NCI-H460 (cell line): ENCODE measurements at places on chromosomes 12 and 14. TPM values are rescaled to one million over a fixed set of nuclear protein-coding genes. Genes with fewer than 3 reads are reported as not detected.

DNA sequence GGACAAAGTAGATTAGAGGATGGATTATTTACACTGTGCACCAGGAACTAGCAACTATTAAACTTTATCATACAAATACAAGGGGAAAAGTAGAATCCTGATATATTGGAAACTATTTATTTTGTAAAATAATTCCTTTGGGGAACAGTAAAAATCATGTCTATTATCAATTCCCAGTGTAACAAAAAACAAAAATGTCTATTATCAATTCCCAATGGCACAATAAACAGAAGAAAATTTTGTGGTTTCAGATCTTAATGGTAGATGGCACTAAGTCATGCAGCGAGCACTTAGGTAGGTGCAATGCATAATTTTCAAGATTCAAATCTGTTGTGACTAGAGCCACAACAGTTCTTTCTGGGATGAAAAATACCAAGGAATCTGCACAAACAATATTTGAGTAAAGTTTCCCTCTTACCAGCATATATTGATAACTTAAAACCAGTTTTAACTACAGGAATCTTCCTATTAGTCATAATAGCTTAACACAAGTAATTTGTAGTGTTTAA lies 13.7 kb downstream of the CFL2 start:
- no peak for DNase-seq

DNA sequence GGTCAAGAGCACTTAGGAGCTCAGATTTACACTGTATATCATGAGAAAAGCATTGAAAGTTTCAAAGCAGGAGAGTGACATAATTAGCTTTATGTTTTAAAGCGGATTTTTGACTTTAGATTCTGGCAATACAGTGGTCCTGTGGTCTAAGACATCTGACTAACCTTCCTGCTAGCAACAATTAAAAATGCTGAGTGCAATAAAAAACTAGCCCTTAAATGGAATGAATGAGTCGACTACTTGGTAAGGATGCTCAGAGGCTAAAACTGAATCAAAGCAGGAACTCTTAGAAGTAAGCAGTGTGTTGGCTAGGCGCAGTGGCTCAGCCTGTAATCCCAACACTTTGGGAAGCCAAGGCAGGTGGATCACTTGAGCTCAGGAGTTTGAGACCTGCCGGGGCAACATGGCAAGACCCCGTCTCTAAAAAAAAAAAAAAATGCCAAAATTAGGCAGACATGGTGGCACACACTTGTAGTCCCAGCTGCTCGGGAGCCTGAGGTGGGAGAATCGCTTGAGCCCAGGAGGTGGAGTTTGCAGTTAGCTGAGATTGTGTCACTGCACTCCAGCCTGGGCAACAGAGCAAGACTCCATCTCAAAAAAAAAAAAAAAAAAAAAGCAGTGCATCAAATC lies 18.9 kb downstream of the BICD1 start:
- DNase-seq = no peak

DNA sequence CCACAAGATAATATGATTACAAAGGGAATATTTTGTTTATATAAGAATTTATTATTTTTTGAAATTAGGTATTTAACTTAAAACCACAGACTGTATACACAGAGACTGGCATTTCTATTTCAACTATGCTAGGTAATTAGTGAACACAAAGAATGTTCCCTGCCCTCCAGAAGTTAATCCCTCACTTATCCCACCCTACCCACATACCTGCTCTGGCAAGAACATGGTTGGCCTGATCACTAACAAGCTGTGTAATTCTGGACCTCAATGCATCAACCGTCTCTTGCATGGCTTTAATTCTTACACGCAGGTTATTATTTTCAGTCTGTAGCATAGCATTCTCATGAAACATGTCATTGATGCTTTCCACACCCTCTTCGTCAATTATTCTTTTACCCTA lies 85.9 kb downstream of the KIF21A start:
- DNase-seq = no peak

GRCh38 chr12:111427417-111428074 lies 21.8 kb downstream of the SH2B3 start:
- no peak for DNase-seq

- DNase-seq = no peak
These were observed 165.4 kb upstream of the PWP1 start for GRCh38 chr12:107519906-107520859.

Gene RFX4
- not detected in 2 replicates for total RNA-seq

- no peak for DNase-seq
These were observed 5.1 kb upstream of the GPR33 start for GRCh38 chr14:31492759-31493498.

GRCh38 chr14:92564344-92565039 lies 50.9 kb downstream of the RIN3 start:
- DNase-seq = no peak

Gene MEG3
- total RNA-seq = 0.69 TPM in 1 of 2 replicates, not detected in the other

DNA sequence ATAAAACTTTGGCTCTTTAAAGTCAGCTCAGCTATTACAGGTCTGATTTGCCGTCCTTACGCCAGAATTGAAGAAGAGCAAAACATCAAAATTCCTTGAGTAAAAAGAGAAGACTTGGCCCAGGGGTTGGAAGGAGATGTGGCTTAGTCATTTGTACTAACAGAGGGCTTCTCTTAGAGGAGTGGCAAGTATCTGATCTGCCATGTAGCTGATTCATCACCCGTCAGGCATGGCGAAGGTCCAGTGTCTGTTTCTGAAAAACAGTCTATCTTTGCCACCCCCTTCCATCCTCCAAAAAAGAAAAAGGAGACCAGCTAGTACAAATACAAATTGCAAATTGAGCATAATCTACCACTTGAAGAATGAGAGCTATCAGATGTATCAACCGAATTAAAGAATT lies 91.9 kb downstream of the RAD52 start:
- DNase-seq = peak; percentile 13

DNA sequence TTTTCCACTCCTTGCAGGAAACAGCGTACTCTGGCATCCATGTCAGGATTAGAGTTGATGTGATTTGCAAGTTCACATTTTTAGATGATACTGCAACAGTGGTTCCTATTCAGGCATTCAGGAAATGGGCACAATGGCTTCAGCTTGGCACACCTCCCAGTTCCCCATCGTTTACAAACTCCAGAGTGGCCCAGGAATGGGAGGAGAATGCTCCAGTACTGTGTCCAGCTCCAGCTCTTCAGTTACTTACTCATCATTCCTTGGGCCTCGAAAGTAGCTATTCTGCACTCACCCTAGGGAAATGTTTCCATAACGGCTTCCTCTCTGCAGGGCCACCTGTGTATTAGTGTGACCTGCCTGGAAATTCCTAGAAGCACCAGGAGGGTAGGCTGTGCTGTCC lies 239.7 kb upstream of the RGS6 start:
- no peak for DNase-seq

- no peak for DNase-seq
These were observed 218.5 kb downstream of the PHLDA1 start for GRCh38 chr12:75813072-75813471.

DNA sequence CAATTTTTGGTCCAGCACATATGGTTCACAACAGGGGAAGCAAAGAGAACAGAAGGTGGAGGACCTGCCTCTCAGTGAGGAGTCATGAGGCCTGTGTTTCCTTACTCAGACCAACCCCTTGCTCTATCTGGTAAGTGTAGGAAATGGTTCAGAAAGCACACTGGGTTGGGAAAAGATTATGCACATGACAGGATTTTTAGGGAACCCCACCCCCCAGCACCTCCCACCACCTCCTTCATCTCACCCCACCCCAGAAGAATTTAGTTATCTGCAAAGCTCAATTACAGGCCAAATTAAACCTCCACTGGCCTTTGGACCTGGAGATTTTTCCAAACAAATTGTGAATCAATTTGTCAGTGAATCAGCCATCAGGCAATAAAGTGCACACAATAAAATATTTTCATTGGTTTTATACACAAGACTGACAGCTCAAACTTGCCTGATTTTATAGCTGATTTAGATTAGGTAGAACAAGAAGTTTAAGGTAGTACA lies 132.8 kb downstream of the DACT1 start:
- no peak for DNase-seq

- no peak for DNase-seq
These were observed 47.2 kb downstream of the PEBP1 start for GRCh38 chr12:118183155-118183554.

GRCh38 chr14:93431036-93431670 lies 414 bp downstream of the UNC79 start:
- no peak for DNase-seq

DNA sequence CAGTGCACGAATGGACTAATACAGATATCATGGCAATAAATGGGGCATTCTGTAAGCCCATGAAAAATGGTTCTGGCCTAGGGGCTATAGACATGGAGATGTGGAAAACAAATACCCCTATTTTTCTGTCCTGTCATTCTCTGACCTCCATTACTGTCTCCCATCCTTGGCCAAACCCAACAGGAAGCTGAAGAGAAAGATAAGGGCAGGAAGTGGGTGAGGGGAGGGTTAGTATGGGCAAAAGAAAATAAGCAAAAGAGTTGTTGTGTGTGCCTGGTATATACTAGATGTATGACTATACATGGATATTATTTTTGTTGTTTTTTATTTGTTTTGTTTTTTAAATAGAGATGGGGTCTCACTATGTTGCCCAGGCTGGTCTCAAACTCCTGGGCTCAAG lies 339.3 kb downstream of the PCNX1 start:
- DNase-seq = no peak

Gene NELL2
- 0.15 and 0.40 TPM in 2 replicates for total RNA-seq

Gene NEUROD4
- not detected in 2 replicates for total RNA-seq

- DNase-seq = no peak
These were observed 88.3 kb upstream of the ATP2B1 start for GRCh38 chr12:89796798-89797382.

DNA sequence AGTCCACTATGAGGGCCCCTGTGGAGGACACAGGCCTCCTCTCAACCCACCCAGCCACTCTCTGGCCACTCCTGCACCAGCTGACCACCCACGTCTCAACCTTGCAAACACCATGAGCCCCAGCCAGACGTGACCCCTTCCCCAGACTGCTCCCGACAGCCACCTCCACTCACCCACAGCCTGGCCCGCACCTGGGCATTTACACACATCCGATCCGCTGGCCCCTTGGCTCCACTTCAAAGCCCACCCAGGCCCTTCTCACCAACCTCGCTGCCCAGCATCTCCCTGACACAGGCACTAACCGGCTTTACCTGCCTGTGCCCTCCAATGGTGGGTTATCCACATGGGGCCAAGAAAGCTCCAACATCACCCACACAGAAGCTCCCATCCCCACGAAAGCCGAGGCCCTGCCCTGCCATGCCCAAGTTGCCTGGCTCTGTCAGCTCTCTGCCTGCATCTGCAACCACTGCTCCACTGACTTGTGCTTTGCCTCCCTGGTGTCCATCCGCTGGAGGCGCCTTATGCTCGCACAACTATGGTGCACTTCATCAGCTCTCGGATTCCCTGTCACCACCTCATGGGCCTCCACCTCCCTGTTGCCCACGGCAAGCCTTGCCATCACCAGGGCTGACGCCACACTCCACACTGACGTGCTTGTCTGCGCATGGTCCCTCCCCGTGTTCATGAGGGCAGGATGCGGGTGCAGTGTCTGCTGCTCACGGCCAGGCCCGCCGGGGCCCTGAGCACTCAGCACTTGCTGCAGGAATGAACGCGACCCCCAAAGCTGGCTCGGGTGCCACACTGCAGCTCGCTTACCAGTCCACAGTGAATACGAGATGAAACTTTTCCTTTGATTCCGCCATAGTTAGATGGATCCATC lies 16.7 kb downstream of the P2RX2 start:
- DNase-seq = no peak

Gene PTGER2
- 0.29 and 0.42 TPM in 2 replicates for total RNA-seq

Gene SLC38A4
- total RNA-seq = 0.12 and 0.46 TPM in 2 replicates

GRCh38 chr12:78271546-78271945 lies 440.9 kb downstream of the NAV3 start:
- DNase-seq = no peak

- no peak for DNase-seq
These were observed 57.9 kb downstream of the PPM1H start for GRCh38 chr12:62876938-62877548.
